Stimulated activated CD8-positive, alpha-beta memory T cell treated with anti-CD3 and anti-CD28 coated beads, Interleukin-4, amount 100 ng/mL, for 1 hour (primary cell): ENCODE measurements at places on chromosomes 2 and 18.

DNA sequence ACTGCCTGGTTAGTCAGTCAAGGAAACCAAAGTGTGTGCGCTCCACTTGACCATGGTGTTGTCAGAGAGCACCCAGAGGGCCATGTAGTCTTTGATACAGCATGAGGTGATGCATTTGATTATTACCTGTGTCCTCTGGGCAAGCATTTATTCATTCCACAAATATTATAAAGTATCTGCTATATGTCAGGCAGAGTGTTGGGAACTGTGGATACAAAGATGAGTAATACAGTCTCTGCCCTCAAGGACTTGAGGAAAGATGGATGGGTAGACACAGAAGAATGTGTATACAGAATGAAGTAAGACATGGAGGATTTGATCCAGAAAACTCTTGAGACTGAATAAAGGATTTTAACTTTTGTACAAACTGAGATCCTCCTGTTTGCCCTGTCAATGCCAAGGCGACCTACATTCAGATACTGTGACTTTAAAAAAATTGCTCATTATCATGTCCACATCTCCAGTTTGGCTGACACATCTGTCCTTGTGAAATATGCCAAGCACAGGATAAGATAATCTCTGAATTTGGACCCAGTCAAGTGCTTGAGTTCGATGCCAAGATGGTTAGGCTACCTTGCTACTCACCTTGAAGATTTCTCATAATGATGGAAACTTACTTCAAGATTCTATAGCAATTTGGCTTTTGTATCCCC lies 50.8 kb downstream of the ACYP2 start:
- DNase-seq: no peak

DNA sequence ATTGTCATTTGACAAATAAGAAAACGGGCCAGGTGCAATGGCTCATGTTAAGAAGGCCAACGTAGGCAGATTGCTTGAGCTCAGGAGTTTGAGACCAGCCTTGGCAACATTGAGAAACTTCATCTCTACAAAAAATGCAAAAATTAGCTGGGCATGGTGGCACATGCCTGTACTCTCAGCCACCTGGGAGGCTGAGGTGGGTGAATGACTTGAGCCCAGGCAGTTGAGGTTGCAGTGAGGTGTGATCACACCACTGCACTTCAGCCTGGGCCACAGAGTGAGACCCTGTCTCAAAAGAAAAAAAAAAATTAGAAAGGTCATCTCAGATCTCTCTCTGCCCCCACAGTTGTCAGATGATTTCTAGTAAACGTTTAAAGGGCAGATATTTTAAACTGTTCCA lies 4.4 kb downstream of the SESTD1 start:
- no peak for DNase-seq

DNA sequence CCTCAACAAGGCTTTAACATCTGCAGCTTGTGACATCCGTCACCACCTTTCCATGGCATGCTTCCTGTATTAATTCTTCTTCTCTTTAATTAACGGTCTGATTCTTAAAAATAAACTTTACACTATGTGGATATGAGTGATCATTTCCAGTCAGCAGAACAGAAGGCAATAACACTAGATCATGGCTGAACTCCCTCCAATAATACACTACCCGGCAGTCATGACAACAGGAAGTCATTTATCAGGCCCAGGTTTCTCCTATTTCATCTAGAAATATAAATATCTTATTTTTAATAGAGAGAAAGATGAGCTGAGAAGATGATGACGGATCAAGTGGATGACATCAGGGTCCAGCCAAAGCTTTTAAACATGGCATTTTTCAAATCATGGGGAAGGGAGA lies 792.2 kb downstream of the SLC4A3 start:
- DNase-seq: no peak

- DNase-seq: no peak
Measured at GRCh38 chr2:109513749-109514588, 99.8 kb downstream of the SEPTIN10 start.

DNA sequence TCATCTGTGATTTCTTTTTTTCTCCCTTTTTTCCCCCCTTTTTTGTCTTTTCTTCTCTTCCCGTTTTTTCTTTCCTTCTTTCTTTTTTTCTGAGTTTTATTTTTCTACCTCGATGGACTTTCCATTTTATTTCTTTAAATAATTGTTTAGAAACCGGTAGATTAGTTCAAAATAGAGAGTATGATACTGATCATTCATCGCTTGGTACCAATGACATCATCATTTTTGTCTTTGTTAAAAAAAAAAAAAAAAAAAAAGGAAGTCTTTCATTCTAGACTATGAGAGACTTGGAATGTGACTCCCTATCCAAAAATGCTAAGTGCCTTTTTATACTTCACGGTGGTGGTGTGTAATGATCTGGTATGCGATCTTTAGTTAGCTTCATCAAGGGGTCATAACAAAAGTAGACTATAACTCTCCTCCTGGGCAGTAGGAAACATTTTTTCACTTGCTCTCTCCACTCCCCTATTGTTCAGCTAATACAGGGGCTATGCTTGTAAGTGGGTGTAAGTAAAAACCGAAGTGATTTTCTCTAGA lies 1517.5 kb upstream of the ZEB2 start:
- no peak for DNase-seq

DNA sequence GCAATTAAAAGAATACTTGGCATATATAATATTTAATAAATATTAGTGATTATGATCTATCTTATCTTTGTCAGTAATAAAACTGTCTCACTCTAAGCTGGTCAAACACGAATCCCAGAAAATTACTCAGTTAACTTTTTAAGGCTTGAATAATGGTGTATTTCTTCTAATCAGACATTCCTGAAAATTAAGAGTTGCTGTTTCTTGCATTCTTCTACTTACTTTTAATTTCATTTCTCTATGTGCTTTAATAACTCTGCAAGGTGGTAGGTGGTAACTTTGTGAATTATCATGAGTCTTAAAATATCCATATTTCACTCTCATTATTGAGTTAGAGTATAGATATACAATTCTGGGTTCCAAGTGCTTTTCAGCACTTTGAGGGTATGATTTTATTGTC lies 3.1 kb upstream of the SERPINB10 start:
- no peak for DNase-seq
